ENCODE measurements at places on chromosomes 3 and 15. TPM values are rescaled to one million over a fixed set of nuclear protein-coding genes. Genes with fewer than 3 reads are reported as not detected.

DNA sequence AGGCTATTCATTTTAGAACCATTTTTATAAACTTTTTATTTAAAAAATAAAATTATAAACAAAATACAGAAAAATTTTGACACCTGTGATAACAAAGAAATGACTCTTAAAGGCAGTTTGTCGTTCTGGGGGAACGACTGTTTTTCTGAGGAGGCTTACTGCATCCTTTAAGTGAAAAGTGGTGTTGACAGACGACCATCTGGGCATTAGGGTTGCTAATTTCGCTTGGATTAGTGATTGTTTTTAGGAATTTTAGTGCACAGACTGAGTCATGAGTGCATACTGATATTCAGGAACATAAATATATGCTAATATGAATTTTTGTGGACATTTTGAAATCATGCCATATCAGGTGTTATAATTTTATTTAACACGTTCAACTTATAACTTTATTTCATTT lies 28.5 kb downstream of the OSTN start:
- DNase-seq: no peak

The SCAANT1 gene
- not detected for total RNA-seq

DNA sequence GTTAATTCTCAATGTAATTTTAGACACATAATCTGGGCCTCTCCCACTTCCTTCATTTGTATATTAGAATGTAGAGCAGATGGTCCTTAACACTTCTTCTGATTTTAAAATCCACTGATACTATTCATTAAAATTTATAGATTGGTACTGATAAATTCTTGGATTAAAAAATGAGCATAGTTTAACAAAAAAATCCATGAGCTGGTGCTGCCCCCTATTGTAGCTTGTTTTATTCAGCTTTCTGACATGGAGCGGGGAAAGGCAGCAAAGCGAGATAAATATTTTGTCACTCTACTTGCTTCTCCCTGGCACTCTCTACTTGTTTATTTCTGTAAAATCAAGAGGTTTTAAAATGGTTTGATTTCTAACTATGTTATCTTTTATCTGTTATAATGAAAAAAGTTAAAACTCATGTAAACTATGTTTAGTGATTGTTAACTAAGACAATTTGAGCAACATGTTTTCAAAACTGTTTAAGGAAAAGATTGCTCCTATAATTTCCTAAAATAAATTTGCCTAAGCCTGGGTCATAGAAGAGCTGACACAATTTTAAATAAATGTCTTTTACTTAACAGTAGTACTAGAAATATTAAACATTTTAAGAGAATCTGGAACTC lies 26.5 kb upstream of the PLOD2 start:
- peak; percentile 7 for DNase-seq

The PARP15 gene
- 0.99 TPM for total RNA-seq

DNA sequence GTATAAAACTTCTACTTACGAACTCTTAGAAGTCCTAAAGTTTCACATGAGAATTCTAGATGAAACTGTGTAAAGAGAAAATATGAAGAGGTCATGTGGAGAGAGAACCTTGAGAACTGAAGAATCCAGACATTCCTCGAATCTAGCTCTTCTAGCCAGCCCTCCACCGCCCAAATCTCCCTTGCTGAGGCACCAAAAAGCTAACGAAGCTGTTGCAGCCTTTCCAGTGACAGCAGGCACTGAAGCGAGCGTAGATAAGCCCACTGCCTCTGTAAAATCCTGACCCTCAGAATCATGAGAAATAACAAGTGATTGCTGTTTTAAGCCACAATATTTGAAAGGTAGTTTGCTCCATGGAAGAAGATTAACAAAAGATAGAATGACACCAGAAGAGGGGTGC lies 134.0 kb downstream of the GOLGA6L6 start:
- DNase-seq: no peak

DNA sequence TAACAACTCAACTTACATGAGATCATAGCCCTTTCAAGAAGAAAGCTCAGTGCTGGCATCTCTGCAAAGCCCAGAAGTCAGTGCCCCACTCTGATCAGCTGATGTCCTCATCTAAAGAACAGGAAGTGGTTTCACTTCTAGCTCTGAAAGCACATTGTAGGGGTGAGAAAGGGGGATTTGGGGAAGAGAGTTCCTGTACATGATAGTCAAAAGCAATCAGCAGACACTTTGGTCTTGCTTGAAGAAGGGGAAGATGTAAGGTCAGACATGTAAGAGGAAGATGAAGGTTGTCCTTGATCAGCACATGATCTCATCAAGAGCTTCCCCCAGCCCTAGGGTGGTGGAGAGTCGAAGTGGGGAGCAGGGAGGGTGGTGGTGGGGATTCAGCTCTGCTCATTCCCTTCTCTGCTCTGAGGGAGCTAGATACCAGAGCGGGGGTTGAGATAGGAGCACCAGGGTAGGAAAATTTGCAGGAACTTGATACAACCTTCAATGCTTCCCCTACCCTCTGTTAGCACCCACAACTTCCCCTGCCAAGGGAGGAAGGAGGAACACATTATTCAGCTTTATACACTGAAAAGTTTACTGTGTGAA lies 76.4 kb upstream of the ETV5 start:
- DNase-seq: no peak

- no peak for DNase-seq
Observed at GRCh38 chr3:23867400-23867799, 49.4 kb downstream of the NKIRAS1 start.

- DNase-seq: peak; percentile 70
Observed at GRCh38 chr3:178847190-178847589, 224.4 kb downstream of the ZMAT3 start.

The STRIT1 gene
- total RNA-seq: 2.5 TPM

DNA sequence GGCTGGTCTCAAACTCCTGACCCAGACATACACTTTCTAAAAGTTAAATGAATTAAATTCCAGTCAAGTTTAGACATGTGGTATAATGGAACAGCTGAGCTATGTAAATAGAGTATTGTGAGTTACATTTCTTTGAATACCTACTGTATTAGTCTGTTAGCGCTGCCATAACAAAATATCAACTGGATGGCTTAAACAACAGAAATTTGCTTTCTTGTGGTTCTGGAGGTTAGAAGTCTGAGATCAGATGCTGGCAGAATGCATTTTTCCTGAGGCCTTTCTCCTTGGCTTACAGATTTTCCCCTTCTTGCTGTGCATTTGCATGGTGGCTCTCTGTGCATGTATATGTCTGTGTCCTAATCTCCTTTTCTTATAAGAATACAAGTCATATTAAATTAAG lies 101.5 kb upstream of the TGFBR2 start:
- no peak for DNase-seq

GRCh38 chr3:141796889-141797781 lies 33.9 kb downstream of the GRK7 start:
- peak; percentile 68 for DNase-seq

GRCh38 chr3:109642025-109642424 lies 304.7 kb upstream of the DPPA4 start:
- DNase-seq: no peak

The WDR53 gene
- 9.7 TPM for total RNA-seq

The TRIM42 gene
- total RNA-seq: not detected

DNA sequence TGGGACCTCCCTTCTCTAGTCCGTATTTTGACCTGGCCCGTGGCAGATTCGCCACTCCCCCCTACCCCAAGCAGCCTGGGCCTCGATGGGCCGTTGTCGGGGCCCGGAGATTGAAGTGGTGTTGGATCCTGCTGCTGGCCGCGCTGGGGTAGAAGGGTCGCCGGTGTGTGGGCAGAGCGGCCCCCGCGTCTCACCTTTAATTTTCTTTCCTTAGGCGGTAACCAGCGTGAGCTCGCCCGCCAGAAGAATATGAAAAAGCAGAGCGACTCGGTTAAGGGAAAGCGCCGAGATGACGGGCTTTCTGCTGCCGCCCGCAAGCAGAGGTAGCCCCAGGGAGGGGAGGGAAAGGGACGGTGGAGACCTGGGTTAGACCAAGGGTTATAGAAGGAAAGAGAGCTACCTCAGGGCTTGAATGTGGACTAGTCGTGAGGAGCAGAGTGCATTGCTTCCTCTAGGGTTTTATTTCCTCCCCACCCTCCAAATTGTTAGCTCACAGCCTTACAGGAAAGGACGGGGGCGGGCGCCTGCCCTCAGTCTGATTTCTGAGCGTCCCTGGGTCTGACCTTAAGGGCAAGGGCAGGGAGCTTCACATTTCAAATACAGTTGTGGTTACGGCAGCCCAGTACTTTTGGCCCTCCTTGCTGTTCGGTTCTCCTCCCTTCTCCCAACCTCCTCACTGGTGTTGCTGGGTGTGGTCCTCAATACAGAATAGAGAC lies 799 bp downstream of the SERF2 start:
- peak; percentile 22 for DNase-seq

The PLA2G4F gene
- total RNA-seq: 6.8 TPM

DNA sequence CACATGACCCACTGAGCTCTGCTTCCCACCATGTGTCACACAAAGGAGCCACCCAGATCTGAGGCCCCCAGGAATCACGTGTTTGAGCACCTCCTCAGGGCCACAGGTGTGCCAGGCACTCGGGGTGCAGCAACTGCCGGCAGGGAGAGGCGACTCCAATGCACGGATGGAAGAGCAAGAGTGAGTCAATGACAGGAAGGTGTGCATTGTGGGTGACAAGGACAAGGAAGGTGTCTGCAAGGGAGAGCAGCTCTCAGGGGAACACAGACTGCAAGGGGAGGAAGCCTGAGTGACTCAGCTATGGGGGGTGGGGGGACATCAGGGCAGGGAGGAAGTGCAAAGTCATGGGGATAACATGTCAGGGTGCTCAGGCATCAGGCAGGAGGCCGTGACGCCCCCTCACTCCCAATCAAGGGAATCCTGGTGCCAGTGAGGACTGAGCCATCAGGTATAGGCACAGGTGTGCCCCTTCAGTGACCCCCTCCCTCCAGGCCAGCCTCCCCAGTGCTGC lies 67.4 kb downstream of the NUP210 start:
- no peak for DNase-seq

GRCh38 chr3:127689266-127689860 lies 16.6 kb downstream of the ABTB1 start:
- no peak for DNase-seq

DNA sequence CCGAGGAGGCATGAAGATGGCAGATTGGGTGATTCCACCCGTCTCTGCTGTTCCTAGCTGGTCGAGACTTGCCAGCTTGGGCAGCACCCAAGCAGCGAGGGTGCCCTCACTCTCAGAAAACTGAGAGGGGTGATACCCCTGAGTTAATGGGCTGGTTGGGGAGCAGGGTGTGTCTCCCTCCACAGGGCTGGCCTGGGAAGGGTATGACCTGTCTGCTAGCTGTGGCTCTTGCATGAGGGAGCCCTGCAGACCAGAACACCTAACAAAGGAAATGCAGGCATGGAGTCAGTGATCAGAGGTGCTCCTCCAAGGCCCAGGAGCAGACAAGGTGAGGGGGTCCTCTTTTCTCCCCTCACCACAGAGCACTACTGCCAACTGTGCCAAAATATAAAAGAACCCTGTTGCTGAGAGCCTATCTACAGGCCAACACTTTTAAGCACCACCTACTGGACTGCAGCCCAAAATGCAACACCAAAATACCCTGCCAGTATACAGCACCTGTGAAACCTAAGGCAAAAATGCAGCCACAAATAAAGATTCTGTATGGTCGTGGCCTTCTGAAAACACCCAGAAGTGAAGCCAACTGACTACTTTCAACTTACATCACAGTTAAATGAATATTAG lies 35.8 kb upstream of the PPM1L start:
- DNase-seq: no peak

DNA sequence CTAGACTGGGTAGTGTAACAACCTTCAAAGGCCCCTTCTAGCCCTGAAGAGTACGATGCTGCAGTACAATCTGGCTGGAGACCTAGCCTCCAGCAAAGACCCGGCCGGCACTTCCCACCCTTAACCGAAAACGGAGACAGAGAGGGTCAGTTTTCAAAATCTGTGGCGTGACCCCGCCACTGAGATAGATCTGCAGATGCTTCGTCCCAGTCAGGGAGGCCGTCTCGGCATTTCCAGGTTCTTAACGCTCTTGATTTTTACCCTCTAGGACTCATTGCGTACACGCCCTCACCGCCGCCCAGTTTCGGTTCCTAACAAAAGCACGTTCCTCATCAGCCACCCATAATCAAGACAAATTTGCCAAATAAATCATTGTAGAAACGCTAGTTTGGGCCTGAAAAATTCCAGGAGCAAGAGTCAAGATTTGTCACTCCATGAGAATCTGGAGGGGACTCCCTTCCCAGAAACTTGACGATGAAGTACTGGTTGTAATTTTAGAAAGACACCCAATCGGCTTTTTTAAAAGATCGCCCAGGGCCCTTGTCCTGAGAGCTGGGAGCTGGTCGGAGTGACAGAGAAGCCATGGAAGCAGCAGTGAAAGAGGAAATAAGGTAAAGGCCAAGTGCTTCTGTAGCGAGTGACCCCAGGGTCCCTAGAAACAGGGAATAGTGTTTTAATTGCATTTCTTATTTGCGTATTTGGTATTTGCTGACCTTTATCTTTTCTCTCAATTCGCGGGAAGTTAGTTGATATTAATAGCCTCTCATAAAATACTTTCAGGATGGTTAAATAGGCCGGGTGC lies 868 bp upstream of the TMEM87A start:
- DNase-seq: peak; percentile 66

DNA sequence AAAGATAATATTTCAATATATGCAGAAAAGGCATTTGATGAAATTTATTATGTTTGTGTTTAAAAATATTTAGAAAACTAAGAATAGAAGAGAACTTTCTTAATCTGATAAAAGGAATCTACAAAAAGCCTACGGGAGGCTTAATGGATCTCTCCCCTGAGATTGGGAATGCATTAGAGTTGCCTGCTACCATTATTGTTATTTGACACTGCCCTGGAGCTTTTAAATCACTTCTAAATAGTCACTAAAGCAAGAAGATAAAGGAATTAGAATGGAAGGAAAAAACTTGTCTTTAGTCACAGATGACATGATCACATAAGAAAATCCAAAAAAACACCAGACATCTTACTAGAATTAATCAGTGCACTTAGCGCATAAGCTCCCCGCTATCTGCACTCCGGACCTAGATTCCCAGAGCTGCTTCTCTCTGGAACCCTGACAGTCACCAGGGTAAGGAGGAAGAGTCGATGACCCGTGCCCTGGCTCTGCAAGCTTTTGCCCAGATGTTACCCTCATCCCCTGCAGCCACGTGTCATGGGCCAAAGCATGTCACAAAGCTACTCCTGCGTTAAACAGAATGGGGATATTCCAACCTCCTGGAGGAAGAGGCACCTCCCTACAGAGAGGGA lies 97.1 kb downstream of the MINAR1 start:
- DNase-seq: no peak

GRCh38 chr3:143002083-143002712 lies 828 bp downstream of the U2SURP start:
- DNase-seq: no peak

The TRPM1 gene
- 3.5 TPM for total RNA-seq

The LRRIQ4 gene
- total RNA-seq: not detected

The CAMK2N2 gene
- total RNA-seq: not detected

- DNase-seq: peak; percentile 98
Observed at GRCh38 chr3:124812291-124813265, 74.6 kb downstream of the ITGB5 start.

The NTRK3 gene
- total RNA-seq: 7.2 TPM

The HIGD2B gene
- total RNA-seq: not detected

DNA sequence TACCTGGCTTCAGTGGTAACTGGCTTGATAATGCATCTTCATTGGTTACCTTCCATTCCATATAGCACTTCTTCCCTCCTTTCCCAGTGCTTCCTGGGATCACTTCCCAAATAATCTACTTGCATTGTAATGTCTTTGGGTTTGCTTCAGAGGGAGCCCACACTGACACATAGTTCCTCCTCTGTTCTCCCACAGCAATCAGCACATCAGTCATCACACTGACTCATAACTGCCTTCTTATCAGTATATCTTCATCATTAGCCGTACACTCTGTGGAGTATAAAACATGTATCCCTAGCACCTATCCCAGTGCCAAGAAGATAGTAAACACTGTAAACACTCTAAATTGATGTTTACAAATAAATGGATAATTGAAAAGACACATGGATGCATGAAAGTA lies 91.4 kb upstream of the SCN10A start:
- DNase-seq: no peak

The HACL1 gene
- total RNA-seq: 19.5 TPM

All from skin of body (tissue), 3 donors.